ENCODE measurements at places on chromosomes 3 and 15.

GRCh38 chr3:158961471-158961870 is 159.6 kb downstream of the MFSD1 start:
- no peak for DNase-seq

DNA sequence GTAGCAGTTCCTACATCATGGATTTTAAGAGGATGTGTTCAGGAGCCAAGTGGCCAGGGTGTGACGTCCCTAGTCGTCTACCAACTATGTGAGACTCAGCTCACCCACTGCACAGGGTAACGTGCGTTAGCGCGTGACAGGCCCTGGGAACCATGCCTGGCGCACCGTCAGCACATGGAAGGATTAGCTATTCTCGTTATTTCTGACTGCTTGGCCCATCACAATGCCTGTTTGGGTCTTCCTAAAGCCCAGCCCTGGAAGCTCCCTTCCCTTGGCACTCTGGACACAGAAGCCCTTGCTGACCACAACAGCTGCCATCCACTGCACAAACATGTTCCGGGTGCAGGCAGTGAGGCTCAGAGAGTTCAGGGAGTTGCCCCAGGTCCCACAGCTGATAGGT is 91.0 kb upstream of the RPL32 start:
- DNase-seq, result no peak

DNA sequence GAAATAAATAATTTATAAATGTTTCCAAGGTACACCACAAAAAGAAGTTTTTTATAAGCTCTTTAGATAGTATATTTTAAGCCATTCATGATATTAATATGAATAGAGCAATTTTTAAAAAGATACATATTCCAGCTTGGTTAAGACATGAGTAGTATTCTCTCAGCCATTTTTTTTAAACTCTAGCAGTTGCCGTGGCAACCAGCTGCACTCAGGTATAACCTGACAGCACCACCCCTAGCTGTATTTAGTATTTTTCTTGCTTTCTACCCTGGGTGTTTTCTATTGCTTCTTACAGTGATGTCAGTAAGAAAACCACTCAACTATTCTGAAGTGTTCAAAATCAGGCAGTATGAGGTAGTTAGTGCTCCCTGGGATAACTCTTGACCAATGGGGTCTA is 496.3 kb upstream of the CNTN3 start:
- no peak for DNase-seq

GRCh38 chr15:30953183-30953582 is 38.2 kb downstream of the MTMR10 start:
- DNase-seq, result no peak

- no peak for DNase-seq
Measured at GRCh38 chr3:120416868-120417267, 33.9 kb downstream of the FSTL1 start.

DNA sequence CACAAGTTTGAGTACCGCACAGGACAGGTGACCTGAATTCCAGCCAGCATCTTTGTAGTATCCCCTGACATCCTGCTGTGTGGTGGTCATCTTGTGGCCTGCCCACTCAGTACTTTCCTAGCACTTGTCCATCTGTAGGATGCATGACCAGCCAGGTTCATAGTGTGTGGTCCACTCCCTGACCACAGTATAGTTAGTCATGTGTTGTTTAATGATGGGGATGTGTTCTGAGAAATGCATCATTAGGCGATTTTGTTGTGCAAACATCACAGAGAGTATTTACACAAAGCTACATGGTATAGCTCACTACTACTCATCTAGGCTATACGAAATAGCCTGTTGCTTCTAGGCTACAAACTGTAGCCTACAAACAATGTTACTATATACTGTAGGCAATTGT is 16.9 kb upstream of the RBPMS2 start:
- DNase-seq, result no peak
